Cortex of kidney (tissue), 1 donor: ENCODE measurements at places on chromosomes 6 and 20.

DNA sequence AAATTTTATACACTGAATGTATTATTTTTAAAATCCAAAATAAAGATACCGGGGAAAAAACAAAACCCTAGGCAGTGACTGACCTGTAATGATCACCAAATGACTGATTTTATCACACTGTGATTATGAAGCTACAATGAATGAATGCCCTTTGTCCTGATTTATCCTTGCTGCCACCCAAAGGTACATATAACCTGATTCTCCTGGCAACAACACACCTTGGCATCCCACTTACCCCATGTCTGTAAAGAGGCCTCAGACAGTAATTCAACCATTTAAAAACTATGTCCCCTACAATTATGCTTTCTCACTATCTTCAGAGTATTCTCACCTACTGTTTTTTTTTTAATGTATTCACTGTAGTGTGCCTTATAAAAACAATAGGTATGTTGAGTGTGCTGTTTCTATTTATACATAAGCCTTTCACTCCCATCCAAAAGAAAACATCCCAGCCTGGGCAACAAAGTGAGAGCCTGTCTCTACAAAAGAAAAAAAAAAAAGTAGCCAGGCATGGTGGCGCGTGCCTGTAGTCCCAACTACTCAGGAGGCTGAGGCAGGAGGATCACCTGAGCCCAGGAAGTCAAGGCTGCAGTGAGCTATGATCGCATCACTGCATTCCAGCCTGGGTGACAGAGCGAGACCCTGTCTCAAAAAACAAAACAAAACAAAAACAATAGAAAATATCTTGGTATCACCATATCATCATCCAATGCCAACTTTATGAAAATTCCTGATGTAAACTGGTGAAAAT is 21.7 kb downstream of the B4GALT5 start:
- no peak for DNase-seq

GRCh38 chr6:15969236-15969778 is 159.6 kb upstream of the MYLIP start:
- DNase-seq, result no peak

DNA sequence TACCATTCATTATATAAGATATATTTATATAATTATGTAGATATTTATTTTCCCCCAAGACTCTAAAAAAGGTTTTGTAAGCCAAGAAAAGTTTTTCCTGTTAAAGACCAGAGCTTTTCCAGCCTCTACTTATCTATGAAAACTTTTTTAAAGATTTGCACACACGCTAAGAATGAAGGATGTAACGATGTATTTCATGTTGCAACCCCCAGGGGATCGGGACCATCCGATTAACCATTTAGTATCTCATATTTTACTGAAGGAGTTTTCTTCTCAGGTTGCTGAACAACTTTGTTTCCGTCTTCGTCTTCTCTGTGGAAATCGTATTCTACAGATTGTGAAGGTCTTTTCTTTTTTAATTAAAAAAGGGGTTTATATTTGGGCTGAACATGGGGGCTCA is 70.0 kb upstream of the SASH1 start:
- DNase-seq, result no peak

- DNase-seq, result no peak
These were observed 177.9 kb upstream of the ZNF184 start for GRCh38 chr6:27650620-27651370.

DNA sequence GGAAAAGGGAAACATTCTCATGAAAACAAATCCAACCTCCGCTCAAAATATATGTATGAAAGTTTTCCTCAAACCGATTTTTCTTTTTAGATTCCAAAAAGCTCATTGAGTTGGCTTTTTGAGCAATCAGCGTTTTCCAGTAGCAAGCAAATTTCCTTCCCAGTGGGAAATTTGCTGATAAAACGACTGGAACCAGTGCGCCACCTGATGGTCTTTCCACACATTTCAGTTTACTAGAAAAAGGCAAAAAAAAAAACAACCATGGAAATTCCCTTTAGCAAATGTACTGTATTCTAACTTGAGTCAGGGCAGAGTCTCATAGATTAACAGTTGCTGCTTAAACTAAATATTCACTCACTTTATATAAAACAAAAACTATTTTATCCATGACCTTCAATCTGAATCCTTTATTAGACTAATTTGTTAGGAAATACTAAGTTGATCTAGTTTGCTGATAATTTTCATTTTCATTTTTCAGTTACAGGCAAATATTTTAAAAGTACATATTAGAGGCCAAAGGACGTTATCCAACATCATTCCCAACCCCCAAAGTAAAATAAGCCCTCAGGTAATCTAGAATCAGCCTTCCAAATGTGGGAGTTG is 271.5 kb downstream of the FOXA2 start:
- no peak for DNase-seq

GRCh38 chr20:47411161-47411560 is 54.7 kb upstream of the ZMYND8 start:
- DNase-seq, result no peak

DNA sequence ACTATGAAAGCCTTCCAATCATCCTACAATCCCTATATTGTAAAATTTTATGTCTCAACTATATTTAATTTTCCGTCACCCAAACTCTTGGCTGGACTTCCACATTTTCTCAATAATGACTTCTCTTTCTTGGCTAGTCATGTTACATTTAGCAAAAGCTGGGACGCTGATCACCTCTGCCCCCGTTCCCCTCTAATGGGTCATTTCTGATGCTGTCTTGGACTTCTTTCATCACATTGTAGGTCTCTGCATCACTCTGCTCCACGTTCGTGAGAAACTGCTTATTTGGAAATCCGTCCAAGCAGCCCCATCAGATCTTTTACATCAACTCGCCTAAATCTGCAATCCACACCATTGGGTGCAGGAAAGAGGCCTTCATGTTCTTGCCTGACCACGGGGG is 203.8 kb downstream of the MYLK4 start:
- no peak for DNase-seq

- DNase-seq, result no peak
These were observed 252.9 kb upstream of the MAN1A1 start for GRCh38 chr6:119602215-119603178.

DNA sequence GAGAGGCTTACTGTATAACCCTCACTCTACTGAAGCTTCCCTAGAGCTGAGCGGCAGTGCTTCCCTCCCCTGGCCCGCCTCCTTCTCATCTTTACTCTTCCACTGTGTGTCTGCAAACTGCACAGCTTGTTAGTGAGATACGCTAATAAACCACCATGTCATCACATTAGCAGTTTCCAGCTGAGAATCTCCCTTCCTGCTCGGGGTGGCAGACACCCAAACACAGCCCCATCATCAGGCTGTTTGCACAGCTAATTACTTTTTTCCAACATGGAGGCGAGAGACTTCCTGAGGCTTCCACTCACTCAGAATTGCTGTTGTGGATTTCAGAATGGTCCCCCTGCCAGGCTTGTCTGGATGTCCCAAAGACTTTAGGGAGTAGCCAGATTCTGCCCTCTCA is 444.9 kb upstream of the SULF2 start:
- no peak for DNase-seq

DNA sequence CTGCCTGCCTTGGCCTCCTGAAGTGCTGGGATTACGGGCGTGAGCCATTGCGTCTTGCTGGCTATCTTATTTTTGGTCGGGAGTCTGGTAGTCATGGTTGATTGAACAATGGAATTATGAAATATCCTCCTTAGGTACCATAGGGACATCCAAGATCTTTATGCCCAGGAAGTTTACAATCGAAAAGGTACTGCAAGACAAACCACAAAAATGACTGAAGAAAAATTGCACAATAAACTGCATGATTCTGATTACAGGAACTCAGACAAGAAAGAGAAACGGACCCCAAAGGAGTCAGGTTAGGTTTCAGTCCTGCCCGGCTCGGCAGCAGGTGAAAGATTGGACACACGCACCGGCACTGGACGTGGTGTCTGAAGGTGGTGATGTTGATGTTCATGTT is 5.3 kb downstream of the SLC26A8 start:
- no peak for DNase-seq

GRCh38 chr20:4883051-4883450 is 118.3 kb downstream of the SLC23A2 start:
- no peak for DNase-seq

- no peak for DNase-seq
These were observed 234.6 kb upstream of the ID4 start for GRCh38 chr6:19602434-19603013.

DNA sequence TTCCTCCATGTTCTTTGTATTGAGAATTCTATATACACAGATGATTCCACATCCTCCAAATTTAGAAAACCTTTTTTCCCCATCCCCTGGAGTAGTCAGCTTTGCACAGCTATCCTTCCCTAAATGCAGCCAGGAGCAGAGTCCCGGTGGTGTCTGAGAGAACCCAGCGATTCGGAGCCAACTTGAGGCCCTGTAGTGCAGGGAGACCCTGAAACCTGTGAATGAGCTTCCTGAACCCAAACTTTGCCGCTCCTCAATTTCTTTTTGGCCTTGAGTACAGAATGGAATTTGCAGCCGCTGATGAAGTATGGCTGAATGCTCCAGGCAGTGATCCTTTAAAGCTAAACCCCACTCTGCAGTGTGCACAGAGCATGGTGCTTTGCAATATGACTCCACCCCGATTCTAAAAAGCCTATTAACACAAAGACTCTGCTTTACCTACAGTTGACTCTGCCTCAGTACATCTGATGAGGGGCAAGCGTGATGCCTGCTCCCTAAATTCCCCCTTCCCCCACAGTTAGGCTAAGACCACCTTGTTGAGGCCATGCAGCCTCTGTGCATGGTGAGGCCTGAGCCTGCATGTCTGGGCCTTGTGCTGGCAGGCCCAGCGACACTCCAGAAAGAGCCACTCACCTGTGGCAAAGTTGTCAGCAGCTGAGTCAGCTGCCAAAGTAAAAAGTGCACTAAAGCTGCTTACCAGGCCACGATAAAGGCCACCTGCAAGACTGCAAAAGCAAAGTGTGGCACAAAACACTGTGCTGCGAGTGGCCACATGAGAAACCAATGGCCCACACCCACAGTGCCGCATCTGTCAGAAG is 82.1 kb downstream of the PLEKHG1 start:
- no peak for DNase-seq

GRCh38 chr6:143598466-143599080 is 79.2 kb upstream of the PHACTR2 start:
- no peak for DNase-seq

DNA sequence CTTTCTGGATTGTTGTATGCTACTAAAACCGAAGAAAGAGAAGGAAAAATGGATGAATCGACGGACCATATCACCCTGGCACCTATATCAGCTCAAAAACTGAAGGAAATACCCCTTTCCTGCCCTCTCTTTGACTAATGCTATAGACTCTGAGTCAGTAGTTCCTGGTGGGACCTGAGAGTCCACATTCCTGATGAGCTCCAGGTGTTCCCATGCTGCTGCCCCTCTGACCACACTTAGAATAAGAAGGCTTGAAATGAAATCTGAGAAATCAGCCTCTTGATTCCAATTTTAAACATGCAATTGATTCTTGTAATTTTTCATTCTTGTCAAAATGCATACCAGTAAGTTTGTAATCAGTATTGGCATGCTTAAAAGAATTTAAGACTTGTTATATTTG is 75.2 kb downstream of the PRL start:
- DNase-seq, result no peak

GRCh38 chr20:62161347-62161746 is 17.8 kb downstream of the SS18L1 start:
- no peak for DNase-seq
